Keratinocyte (primary cell): ENCODE measurements at places on chromosomes 4 and X. TPM values are rescaled to one million over a fixed set of nuclear protein-coding genes. Genes with fewer than 3 reads are reported as not detected.

The PRPS2 gene
- polyA plus RNA-seq = 16.9 to 28.4 TPM (median 27.2 TPM) in 3 replicates

The GLOD5 gene
- polyA plus RNA-seq = not detected in 3 replicates

The GPR50 gene
- polyA plus RNA-seq = not detected in 3 replicates

The CXorf38 gene
- 9.7 to 10.6 TPM (median 10.6 TPM) in 3 replicates for polyA plus RNA-seq

The SMARCA1 gene
- 15.7 to 21.6 TPM (median 16.8 TPM) in 3 replicates for polyA plus RNA-seq

The PTPN13 gene
- polyA plus RNA-seq = 19.3 to 37.6 TPM (median 23.5 TPM) in 3 replicates

The LYAR gene
- 6.7 to 21.5 TPM (median 19.8 TPM) in 3 replicates for polyA plus RNA-seq

The IL13RA2 gene
- 0.53 to 0.72 TPM (median 0.70 TPM) in 3 replicates for polyA plus RNA-seq

- no peak for DNase-seq
Measured at GRCh38 chr4:13558881-13559280, 14.6 kb upstream of the NKX3-2 start.

DNA sequence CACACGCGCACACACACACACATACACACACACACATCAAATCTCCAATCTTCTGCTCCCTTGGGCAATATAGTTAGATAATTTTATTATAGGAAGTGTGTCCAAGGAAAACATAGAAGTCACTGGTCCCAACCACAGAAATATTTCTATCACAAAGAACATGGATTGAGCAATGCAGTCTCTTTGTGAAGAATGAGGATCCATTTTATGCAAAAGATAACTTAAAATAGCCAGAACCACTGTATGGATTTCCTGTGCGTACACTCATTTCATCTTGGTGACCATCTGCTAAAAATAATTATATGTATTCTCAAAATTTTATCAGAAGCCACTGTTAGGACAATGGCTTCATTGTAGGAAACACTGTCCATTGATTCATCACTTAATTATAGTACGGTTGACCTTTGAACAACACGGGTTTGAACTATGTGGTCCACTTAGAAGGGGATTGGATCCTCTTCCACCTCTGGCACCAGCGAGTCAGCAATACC is 169.6 kb upstream of the MXRA5 start:
- no peak for DNase-seq

- DNase-seq = no peak
Measured at GRCh38 chrX:135541351-135541750, 20.9 kb downstream of the INTS6L start.

DNA sequence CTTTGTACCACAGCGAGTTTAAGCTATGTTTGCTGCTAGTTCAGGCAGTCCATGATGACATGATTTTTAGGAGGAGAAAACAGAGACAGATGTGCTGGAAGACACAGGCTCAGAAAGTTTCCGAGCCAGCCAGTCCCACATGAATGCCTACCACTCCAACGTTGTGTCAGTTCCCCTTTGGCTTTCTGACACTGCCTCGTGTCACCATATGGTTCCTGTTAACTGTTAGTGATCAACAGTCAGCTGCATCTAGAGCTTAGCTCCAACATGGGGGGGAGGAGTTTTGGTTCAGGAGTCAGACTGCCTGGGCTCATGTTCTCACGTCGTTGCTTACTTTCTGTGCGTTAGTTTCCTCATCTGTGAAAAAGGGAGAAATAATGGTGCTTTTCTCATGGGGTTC is 343.7 kb downstream of the MID1IP1 start:
- no peak for DNase-seq

DNA sequence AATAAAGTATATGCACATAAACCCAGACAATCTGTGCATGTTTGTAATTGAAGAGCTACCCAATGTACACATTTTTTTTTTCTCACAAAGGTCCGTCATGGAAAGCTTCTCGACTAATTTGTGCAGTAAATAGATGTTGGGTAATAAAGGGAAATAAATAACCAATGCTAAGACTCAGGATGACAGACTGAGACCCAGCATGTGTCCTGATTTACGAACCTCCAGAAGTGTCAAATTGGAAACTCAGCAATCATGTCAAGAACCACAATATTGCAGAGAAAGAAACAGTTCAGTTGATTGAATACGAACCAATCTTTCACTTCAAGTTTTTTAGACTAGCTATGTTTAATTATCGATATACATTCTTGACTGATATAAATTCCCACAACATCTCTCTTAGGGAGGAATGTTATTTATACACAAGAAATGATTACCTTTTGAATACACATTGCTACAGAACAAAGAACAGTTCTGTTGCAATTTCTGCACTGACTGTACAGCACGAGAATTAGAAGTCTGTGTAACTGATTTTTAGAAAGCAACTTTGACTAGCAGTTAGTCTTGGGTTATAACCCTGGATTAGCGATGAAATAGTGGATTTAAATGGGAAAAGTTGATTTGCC is 625.6 kb upstream of the FTHL17 start:
- DNase-seq = no peak

- no peak for DNase-seq
Measured at GRCh38 chrX:45952030-45952429, 593.2 kb downstream of the ZNF674 start.

DNA sequence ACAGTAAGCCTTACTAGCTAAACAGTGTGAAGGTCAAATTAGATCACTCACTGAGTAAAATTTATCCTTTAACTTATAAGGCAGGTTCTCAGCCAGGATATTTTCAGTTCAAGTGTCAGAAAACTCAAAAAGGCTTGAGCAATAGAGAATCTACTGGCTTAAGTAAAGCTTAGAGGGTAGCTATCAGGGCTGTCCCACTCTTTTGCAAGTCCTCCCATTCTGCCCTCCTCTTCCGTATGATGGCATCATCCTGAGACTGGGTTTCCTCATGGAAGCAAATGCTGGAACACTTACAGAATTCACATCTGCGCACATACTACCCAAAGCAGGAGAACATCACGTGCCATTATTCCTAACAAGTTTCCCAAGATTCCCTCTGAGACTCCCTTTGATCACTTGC is 55.0 kb downstream of the FBXL5 start:
- no peak for DNase-seq

DNA sequence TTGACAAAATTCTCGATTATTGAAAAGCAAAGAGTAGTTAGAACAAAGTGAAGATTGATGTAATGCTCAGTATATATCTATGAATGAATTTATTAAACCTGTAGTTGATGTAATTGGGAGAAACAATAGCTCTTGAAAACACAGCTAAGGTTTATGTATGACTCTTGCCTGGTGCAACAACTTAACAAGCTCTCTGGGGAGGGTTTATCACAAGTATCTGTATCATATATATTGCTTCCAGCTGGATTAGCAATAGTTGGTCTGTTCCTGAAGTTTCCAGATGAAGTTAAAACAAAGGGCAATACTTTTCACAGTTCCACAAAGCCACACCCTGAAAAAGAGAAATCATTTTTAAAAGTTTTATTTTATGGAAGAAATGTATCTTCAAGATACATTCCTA is 91.4 kb downstream of the ARSJ start:
- DNase-seq = no peak

DNA sequence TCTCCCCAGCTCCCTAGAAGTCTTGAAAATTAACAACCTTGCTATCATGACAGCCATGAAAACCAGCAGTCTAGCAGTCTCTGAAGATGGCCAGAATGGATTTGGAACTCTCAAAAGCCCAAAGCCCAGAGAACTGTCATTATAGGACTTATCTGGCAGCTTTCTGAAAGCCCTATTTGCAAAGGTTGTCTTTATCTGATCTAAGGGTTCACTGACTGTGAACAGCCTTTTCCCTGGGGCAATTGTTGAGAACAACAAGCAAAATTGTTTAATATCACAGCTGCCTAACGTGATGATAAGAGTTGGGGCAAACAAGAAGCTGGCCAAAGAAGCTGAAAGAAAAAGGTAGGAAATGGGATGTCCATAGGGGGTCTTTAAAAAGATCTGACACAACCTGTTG is 20.9 kb upstream of the KLHL8 start:
- no peak for DNase-seq

- DNase-seq = no peak
Measured at GRCh38 chr4:147409350-147409749, 71.5 kb upstream of the EDNRA start.

- no peak for DNase-seq
Measured at GRCh38 chr4:119000400-119000799, 111.7 kb downstream of the SYNPO2 start.

DNA sequence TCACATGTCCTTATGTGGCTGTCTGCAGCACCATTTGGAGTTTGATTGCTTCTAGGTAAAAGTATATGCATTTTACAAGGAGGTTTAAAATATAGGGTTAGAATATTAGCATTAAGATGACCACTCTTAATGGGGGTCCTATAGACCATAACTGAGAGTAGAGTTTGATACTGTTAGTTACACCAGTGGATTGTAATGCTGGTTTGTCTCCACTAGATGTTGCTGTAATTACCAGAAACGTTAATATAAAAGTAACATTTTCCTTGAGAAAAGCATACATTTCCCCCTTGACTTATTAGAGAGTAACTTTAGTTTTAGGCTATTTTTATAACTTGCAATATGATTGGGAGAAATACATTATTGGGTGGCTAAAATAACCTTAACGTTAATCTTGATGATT is 93.0 kb downstream of the ZXDA start:
- DNase-seq = no peak

GRCh38 chr4:129623233-129623875 is 527.4 kb downstream of the C4orf33 start:
- no peak for DNase-seq

GRCh38 chrX:18639280-18639679 is 32.6 kb downstream of the RS1 start:
- no peak for DNase-seq

DNA sequence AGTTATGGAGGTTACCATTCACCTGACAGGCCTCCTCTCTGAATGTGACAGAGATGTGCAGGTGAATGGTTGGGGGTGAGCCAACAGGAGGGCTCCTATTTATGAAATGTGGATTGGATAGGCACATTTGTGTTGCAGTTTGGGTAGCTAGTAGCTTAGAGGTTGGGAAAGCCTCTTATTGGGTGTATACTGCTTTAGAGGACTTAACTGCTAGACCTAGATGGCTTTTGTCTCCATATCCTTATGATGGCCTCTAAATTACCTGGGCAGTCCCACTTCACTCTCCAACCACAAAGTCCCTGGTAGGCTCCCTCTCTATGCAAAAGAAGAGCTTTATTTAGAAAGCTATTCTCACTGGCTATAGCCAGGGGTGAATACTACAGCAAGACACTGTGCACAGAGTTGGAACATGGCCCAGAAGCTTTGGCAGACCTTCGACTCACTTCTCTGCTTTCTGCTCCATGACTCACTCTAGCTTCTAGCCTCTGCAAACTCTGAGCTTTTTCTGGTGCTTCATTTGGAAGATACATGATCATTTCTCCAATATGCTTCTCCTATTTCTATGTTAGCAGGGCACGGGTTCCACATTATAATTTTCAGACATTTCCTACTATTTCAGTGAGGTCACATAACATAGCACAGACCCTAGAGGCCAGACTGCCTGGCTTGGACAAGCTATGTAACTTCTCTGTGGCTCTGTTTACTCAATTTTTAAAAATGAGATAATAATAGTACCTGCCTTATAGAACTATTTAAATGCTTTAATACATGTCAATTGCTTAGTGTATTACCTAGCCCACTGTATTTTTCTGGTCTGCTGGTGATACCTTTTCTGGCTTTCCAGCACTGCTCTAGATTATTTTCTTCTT is 6.0 kb upstream of the VGLL1 start:
- no peak for DNase-seq

DNA sequence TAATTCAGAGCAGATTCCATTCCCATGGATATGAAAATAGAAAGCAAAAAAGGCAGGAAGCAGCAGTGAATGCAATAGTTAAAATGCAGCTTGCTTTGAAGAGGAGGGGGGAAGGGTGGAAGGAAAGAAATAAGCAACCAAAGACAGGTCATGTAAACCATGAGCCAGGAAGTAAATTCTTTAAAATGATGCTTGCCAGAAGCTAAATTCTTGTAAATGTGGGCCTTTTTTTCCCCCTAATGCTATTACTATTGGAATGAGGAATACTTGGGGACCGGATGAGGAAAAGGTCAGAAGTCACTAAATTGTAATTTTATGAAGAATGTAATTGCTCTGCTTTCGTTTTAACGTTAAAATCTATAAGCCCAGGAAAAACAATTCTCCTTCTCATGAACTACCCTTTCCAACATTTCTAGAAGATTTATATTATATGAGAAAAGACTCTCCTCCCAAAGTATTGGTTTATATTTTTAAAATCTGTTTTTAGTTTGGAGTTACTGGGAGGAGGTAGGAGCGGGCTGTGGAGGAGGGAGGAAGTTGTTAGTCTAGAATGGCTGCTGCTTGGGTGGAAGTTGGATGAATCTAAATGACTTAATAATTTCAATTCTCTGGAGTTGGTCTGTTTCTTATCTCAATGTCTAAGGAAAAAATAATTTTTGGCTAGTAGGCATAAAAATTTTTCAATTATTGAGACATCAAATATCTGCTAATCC is 77.6 kb upstream of the PCDH18 start:
- no peak for DNase-seq

- DNase-seq = no peak
Measured at GRCh38 chr4:77187322-77187721, 30.3 kb downstream of the CCNG2 start.

DNA sequence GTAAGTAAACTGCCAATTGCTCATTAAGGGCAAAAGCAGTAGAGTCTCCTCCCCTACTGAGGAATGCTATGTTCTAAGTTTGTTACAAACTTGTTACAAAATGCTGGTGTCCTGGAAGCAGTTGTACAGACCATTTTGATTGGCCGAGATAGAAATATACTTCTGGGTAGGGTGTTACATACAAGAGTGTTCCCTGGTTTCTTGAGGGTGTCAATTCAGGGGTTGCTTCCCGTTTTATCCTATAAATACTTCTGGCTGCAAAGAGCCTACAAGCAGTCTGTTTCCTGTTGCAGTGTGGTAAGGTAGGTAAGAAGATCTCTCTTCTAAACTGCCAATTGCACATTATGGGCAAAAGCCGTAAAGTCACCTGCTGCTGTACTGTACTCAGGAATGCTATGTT is 5.7 kb downstream of the TRPC5OS start:
- no peak for DNase-seq

DNA sequence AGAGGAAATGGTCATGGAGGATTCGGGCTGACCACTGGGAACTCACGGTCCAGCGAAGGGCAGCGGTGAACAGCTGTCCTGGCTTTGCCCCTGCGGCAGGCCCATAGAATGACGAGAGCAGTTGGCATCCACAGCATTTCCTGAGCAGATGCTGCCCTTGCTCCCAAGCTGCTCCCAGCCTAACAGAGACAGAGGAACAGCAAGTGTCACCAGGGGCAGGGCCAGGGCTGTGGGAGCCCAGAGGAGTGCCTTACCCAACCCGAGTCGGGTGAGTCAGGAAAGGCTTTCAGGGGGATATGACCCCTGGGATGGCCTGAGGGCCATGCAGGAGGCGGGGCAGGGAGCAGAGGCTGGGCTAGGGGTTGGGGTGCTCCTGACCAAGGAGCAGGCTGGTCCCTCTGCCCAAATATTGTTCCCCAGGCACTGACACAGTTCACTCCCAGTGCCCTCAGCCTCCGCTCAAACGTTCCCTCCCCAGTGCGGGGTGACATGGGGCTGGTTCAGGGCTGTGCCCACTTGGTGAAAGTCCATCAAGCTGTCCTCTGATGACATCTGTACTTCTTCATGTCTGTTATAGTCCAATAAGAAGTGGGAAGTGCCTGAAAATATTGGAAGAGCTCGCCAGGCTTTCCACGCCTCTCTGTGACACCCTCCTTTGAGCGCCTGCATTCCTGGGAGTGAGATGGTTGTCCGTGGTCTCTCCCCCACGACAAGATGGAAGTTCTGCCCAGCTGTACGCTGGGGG is 64.7 kb upstream of the GPR78 start:
- DNase-seq = no peak
